IPS-NIHi11 (cell line): ENCODE measurements at places on chromosomes 1 and 21.

GRCh38 chr1:81585371-81585770 lies 215.4 kb upstream of the ADGRL2 start:
- DNase-seq: no peak

- DNase-seq: no peak
These were observed 19.9 kb downstream of the ADORA1 start for GRCh38 chr1:203147376-203147775.

- peak; percentile 65 for DNase-seq
These were observed at the start of gene SGIP1 for GRCh38 chr1:66533804-66534740. Gene SGIP1, plus strand, starts transcription at chr1:66534153. Its CDS starts 206 bp downstream, at chr1:66534359.

- no peak for DNase-seq
These were observed 64.1 kb upstream of the SCAF4 start for GRCh38 chr21:31795992-31796391.

GRCh38 chr1:164608651-164609057 lies 49.7 kb downstream of the PBX1 start:
- DNase-seq: no peak

- DNase-seq: peak; percentile 71
These were observed 84.3 kb upstream of the VAV3 start for GRCh38 chr1:108049178-108049819.

DNA sequence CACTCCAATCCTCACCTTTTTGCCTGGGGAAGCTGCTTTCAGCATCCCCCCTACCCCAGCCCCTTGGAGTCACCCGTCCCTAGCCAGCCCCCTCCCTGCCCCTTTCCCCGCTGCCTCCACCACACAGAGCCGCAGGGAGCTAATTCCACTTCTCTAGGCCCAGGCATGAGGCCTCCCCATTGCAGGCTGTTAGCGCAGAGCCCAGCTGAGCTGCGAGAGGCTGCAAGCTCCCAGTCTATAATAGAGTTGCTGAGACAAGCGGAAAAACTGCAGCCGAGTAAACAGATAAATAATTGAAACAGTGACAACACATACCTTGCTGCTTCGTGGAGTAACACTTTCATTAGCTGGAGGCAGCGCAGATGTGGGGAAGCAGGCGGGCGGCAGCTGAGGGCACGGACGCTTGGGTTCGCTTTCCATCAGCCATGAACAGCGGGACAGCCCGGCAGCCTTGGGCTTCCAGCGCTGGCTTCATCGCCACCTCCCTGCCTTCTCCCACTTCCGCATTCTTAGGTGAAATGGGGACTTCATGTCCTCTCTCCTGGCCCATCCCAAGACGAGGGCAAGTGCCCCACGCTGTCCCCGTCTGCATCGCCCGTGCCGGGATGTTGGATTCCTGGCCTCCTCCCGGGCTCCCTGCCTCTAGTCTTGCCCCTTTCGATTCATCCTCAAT lies 183.3 kb downstream of the IGSF21 start:
- no peak for DNase-seq

GRCh38 chr1:101371259-101371658 lies 134.4 kb downstream of the S1PR1 start:
- no peak for DNase-seq

GRCh38 chr1:81125672-81126071 lies 675.1 kb upstream of the ADGRL2 start:
- no peak for DNase-seq
